Aorta (tissue), 5 donors: ENCODE measurements at places on chromosomes 7 and 10. TPM values are rescaled to one million over a fixed set of nuclear protein-coding genes. Genes with fewer than 3 reads are reported as not detected.

The HOXA10 gene
- polyA plus RNA-seq, result 3.6 TPM

The NUTM2A gene
- polyA plus RNA-seq, result not detected

The ZC3HAV1L gene
- 0.51 TPM for polyA plus RNA-seq

GRCh38 chr7:35286422-35286821 lies 32.5 kb upstream of the TBX20 start:
- no peak overlapping the region for H3K27ac ChIP-seq
- H3K4me1 ChIP-seq, result no peaks in the 10 kb centered on the region

- H3K36me3 ChIP-seq, result no peaks in the 10 kb centered on the region
- no peaks in the 10 kb centered on the region for H3K27me3 ChIP-seq
- H3K4me3 ChIP-seq, result no peak overlapping the region
- no peaks in the 10 kb centered on the region for H3K4me1 ChIP-seq
- no peak for DNase-seq
Observed at GRCh38 chr7:108684629-108685028, 115.0 kb downstream of the DNAJB9 start.

The RPS24 gene
- polyA plus RNA-seq, result 4,061 TPM

The EVX1 gene
- polyA plus RNA-seq, result not detected

DNA sequence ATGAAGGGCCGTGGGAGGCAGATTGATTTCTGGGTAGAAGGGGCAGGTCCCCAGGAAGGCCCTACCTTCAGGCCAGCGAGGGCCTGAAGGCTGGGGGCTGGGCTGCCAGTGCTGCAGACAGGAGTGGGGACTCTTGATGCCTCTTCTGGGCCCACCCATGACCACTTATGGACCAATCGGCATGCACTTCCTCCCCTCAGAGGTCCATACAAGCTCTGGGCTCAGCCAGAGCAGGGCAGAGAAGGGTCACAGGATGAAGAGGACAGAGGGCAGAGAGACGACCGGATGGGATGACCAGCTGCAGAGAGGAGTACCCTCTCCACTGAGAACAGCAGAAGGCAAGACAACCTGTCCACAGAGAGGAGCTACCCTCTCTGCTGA lies 120.1 kb downstream of the DYNC2I1 start:
- no peaks in the 10 kb centered on the region for H3K4me1 ChIP-seq
- no peak overlapping the region for H3K4me3 ChIP-seq
- H3K36me3 ChIP-seq, result no peaks in the 10 kb centered on the region
- no peak for DNase-seq
- no peak overlapping the region for H3K27ac ChIP-seq
- H3K27me3 ChIP-seq, result no peaks in the 10 kb centered on the region

DNA sequence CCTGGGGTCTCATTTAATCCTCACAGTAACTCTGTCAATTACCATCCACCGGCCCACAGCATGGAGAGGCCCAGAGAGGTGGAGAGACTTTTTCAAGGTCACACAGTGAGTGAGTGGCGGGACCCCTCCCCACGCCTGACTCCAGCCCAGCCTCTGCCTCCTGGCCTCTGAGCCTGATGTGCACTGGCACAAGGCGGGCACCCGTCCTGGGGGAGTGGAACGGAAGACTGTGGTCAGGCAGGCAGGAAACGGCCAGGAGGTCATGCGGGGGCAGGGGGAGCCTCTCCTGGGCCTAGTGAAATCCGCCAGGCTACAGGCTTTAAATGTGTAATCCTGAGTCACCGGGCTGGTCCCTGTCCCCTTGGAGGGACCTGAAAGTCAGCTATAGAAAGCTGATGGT lies 32.2 kb downstream of the ZCCHC24 start:
- no peaks in the 10 kb centered on the region for H3K4me1 ChIP-seq
- H3K27ac ChIP-seq, result no peak overlapping the region
- no peaks in the 10 kb centered on the region for H3K27me3 ChIP-seq
- no peaks in the 10 kb centered on the region for H3K36me3 ChIP-seq
- no peak overlapping the region for H3K4me3 ChIP-seq

DNA sequence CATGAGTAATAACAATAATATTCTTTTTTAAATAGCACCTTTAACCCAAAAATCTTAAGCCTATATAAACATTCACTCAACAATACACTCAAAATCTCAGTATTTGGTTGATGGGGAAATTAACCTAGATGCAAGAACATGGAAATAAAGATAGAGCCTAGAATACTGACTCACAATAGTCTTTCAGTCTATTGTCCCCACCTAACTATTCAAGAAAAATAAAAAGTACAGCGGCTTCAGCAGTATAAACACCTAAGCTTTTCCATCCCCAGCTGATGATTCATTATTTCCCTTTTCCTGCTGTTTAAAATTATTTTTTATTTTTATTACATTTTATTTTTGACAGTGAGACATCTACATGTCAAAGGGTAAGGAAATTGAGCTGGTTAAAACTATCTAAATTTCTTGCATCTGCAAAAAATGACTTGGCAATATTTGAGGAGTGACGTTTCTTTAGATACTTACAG lies 201.4 kb downstream of the FZD1 start:
- no peaks in the 10 kb centered on the region for H3K27me3 ChIP-seq
- DNase-seq, result no peak
- no peak overlapping the region for H3K4me3 ChIP-seq

GRCh38 chr10:103695584-103696005 lies 159.8 kb downstream of the SH3PXD2A start:
- H3K36me3 ChIP-seq, result no peaks in the 10 kb centered on the region
- peak overlapping the region; percentile 5 for H3K27ac ChIP-seq
- no peak for DNase-seq
- H3K4me3 ChIP-seq, result no peak overlapping the region
- H3K4me1 ChIP-seq, result no peaks in the 10 kb centered on the region

GRCh38 chr10:118980135-118980865 lies 49.2 kb upstream of the NANOS1 start:
- no peak overlapping the region for H3K27ac ChIP-seq
- H3K4me3 ChIP-seq, result no peak overlapping the region
- H3K27me3 ChIP-seq, result no peaks in the 10 kb centered on the region
- H3K36me3 ChIP-seq, result no peaks in the 10 kb centered on the region

The KEL gene
- polyA plus RNA-seq, result not detected

The TMEM236 gene
- 1.5 TPM for polyA plus RNA-seq

GRCh38 chr10:7234109-7234508 lies 176.7 kb downstream of the SFMBT2 start:
- H3K4me1 ChIP-seq, result no peaks in the 10 kb centered on the region
- H3K4me3 ChIP-seq, result no peak overlapping the region
- H3K36me3 ChIP-seq, result no peaks in the 10 kb centered on the region
- H3K27ac ChIP-seq, result no peak overlapping the region
- H3K27me3 ChIP-seq, result no peaks in the 10 kb centered on the region

DNA sequence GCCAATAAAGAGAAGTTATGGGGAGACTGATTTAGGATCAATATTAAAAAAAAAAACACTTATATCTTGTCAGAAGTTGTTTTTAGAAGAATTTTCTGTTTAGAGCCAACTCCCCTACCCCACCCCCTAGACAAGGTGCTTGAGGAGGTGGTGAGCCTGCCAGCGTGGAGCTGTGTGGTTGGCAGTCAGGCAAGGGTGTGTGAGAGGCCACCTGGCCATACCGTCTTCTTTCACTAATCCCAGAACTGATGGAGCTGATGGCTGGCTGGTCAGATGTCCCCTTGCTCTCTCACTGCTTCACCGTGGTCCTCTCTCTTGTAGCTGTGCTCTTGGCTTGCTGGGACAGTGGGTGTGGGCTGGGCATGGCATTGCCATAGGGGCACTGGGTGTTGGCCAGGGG lies 34.3 kb downstream of the NACAD start:
- H3K4me1 ChIP-seq, result no peaks in the 10 kb centered on the region
- DNase-seq, result no peak
- no peaks in the 10 kb centered on the region for H3K27me3 ChIP-seq
- no peak overlapping the region for H3K27ac ChIP-seq
- H3K4me3 ChIP-seq, result no peak overlapping the region

DNA sequence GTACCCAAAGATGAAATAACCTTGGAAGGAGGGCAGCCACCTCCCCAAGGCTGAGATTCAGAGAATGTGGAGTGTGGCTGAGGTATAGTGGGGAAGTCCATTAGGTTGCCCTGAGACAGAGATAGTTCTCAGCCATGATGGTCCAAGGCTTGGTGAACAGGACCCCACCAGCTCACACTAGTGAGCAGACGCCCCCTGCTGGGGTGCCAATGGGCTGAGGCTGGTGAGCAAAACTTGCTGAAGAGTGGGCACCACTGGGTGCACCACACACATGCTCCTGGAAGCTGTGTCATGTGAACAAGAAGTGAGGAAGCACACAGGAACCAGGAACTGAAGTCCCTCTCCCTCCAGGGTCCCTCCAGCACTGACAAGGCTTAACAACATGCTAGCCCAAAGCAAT lies 8.9 kb downstream of the FBXL13 start:
- H3K27me3 ChIP-seq, result no peaks in the 10 kb centered on the region
- H3K27ac ChIP-seq, result no peak overlapping the region
- DNase-seq, result peak; percentile 75
- H3K4me1 ChIP-seq, result no peaks in the 10 kb centered on the region
